ENCODE measurements at places on chromosomes 11 and 22. TPM values are rescaled to one million over a fixed set of nuclear protein-coding genes. Genes with fewer than 3 reads are reported as not detected.

DNA sequence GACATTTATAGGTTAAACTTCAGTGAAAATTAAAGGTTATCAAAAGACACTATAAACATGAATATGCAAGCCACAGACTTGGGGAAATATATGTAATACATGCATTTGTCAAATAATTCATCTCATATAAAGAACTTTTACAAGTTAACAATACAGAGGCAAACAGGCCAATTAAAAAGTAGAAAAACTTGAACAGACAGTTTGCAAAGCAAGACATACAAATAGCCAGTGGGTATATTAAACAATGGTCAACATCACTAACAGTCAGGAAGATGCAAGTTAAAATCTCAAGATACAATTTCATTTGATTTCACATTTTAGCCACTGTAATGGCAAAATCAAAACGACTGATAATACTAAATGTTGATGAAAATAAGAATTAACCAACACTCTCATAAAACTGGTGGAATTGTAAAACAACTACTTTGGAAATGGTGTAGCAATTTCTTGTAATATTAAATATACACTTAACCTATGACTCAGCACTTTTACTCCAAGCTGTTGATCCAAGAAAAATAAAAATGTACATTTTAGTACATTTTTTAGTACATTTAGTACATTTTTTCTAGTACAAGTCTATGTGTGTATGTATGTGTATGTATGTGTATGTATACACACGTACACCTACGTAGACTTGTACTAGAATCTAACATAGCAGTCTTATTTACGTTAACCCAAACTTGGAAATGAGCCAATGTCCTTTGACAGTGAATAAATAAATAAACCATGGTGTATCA, 62.8 kb downstream of the LRRC74B start:
- no peak for DNase-seq

GRCh38 chr22:44522526-44523170, 24.6 kb upstream of the RTL6 start:
- DNase-seq, result no peak

DNA sequence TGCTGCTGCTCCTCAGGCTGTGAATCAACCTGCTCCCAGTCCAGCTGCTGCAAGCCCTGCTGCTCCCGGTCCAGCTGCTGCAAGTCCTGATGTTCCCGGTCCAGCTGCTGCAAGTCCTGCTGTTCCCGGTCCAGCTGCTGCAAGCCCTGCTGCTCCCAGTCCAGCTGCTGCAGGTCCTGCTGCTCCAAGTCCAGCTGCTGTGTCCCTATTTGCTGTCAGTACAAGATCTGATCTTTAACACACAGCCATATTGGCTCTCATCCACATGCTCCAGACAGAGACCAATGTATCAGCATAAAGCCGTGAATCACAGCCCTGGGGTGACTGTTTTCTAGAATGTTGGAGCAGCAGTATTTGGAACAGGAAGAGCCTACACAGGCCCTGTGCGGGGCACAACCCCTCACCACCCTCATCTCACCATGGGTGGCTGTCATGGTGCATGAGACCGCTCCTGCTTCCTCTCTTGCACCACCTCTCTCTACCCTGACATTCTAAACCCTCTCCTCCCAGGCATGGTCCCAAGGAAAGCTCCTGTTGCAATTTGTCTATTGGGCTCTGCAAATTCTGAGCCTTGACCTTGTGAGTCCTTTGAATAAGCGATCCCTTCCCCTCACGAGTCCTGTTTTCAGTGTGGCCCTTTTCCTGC, 3.5 kb downstream of the KRTAP5-10 start:
- peak; percentile 14 for DNase-seq

GRCh38 chr11:129937592-129938238, 42.3 kb upstream of the NFRKB start:
- no peak for DNase-seq

- DNase-seq, result peak; percentile 62
These were observed 18.8 kb upstream of the INCENP start for GRCh38 chr11:62104816-62105653.

DNA sequence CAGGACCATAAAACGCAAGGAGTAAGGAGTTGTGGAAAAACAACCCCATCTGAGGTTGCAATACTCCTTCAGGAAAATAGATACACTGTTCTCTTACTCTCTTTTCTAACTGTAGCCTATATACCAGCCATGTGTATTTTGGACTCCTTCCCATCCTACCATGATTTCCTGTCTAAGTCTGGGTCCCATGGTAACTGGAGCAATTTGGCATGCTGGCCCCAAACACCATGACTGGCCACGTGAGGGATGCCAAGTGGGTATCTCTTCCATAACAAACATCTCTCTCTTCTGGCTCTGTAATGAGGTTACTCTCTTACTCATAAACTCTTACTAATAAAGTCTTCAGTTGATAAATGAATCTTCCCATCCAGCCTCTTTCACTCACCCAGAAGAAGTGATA, 26.5 kb downstream of the ABTB2 start:
- peak; percentile 98 for DNase-seq

DNA sequence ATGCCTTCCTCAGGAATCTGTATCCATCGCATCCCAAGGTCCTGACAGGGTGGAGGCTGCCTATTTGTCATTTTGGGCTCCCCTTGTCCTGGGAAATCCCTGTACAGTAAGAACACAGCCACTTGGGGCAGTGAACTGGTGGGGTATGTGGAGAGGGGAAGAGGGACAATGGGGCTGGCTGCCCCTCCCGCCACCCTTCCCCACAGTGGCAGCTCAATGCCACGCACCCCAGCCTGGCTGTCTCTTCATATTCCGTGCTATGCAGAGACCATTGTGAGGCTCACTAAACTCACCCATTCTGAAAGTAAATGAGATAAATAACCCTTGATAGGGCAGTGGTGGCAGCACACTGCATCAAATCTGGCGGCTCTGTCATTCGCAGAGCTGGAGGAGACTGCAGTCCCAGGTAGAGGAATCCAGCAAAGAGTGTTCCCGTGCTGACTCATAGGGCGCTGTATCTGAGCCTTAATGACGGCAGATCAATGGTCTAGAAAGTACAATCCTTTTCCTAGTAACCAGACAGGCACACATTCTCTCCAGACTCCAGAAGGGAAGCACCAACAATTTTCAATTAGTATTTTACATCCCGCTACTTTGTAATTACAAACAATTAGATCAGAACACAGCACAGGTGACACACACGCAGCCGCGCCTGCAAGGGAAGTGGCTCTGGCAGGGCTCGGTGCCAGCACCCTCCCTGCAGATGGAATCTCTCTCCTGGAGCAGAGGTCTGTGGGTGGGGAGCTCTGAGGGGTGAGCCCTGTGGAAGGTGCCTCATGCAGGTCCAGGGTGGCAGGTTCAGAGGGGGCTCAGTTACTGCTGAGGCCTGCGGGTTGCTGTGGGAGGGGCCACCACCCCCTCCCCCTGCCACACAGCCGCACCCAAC, 167.9 kb upstream of the B3GAT1 start:
- DNase-seq, result no peak

DNA sequence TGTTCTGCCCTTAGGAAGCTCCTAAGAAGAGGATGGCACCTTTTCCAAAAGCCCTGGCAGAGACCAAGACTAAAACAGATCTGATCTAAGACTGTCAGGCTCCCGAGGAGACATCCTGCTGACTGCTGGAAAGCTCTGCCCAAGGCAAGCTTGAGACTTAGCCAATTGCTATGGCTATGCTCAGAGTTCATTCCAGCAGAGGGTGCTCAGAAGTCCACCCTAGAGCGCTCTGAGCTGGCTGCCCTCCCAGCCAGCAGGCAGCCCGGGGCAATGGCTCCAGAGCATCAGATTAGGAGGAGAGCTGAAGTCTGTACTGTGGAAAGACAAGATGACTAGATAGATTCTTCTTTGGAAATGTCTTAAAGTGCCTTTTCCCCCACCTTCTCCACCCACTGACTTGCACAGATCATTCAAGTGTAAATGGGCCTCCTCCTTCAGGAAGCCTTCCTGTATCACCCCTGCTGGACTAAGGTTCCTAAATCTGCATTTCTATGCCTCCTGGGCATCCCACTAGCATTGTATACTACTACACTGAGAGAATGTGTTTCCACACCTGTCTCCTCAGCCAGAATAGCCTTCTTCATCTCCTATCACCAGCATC, 23.4 kb downstream of the LRRC55 start:
- peak; percentile 10 for DNase-seq

- DNase-seq, result no peak
These were observed 67.3 kb downstream of the TRPC6 start for GRCh38 chr11:101516546-101516945.

OR4D5 gene
- not detected for total RNA-seq

LYVE1 gene
- 0.15 TPM for total RNA-seq

SLC22A12 gene
- total RNA-seq, result not detected

LIPT2 gene
- total RNA-seq, result 8.9 TPM

OR5AS1 gene
- not detected for total RNA-seq

TMEM45B gene
- total RNA-seq, result not detected
